ENCODE measurements at places on chromosomes 3 and 15.

DNA sequence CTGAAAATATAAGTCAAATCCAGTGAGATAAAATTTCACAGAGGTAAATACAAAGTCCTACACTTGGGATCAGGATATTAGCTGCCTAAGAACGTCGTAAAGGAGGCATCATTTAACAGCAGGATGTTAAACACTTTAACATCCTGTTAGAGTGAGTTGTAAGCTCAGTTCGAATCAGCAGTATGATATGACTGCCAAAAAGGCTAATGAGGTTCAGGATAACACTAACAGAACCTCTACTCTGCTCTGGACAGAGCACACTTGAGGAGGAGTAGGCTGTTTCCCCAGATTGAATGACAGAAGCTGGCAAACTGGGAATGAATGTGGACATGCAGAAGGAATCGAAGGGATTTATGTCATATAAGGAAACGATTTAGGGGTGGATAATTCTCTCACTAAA lies 227.1 kb upstream of the CD96 start:
- DNase-seq = no peak

- peak; percentile 38 for DNase-seq
Measured at GRCh38 chr15:52115598-52116427, 3.2 kb upstream of the BCL2L10 start.

GRCh38 chr3:131535596-131535995 lies 32.8 kb upstream of the MRPL3 start:
- no peak for DNase-seq

GRCh38 chr3:126313580-126314304 lies 43.5 kb downstream of the KLF15 start:
- DNase-seq = no peak
